ENCODE measurements at places on chromosomes 13 and 19. TPM values are rescaled to one million over a fixed set of nuclear protein-coding genes. Genes with fewer than 3 reads are reported as not detected.

KRTDAP gene
- total RNA-seq: 0.18 TPM

DNA sequence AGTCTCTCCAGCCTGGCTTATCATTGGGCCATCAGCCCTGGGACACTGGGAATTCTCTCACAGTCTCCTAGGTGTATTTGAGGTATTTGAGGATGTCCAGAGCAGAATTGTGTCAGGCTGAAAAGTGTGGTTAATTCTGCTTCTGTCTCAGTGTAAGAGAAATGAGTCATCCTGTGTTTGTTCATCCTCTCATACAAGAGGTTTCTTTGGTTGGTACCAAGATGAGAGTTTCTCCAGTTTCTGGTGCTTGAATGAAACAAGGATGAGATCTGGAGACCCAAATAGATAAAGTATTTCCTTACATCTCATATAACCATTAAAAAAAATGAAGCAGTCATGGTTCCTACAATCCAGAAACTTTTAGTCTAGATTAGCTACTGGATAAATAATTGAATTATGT is 7.7 kb downstream of the ZNF253 start:
- DNase-seq: no peak

VAV1 gene
- total RNA-seq: 2.4 TPM

DNA sequence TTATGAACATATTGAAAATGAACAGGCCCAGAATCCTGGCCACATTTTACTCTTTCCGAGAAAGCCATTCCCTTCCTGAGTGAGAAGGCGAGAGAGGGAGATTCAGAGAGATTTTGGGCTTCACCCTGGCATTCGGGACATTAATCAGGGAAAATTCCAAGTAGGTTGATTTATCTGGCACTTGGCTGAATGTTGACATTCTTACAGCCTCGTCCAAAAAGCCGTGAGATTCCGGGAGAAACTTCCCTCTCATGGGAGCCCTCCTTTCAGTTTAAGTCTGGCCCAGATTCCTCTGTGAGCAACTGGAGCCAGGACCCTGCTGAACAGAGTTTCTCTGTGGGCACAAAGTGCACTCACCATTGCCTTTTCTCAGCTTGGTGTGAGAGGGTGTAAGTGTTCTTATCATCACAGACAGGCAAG is 129.2 kb upstream of the PEG3 start:
- peak; percentile 90 for DNase-seq

HMGB1 gene
- total RNA-seq: 362 TPM

GRCh38 chr19:8310342-8311055 is 2.3 kb upstream of the CD320 start:
- no peak for DNase-seq

CD37 gene
- total RNA-seq: 1.1 TPM

DNA sequence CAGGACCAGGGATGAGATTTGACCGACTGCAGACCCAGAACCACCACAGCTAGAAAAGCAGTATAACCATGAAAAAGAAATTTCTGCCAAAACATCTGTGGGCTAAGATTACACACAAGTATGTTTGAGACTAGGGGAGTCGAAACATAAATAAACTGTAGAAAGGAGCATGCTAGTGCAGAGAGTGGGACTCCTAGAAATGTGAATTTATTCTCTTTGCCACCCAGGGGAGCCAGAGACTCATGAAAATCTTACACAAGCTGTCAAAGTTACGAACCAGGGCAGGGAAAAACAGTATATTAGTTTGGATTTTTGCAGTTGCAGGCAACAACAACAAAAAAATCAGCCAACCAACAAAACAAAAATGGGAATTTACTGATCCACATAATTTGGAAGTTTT is 12.3 kb upstream of the HSPH1 start:
- DNase-seq: peak; percentile 51

GRCh38 chr19:50214699-50215543 is 11.5 kb downstream of the MYH14 start:
- peak; percentile 44 for DNase-seq

DNA sequence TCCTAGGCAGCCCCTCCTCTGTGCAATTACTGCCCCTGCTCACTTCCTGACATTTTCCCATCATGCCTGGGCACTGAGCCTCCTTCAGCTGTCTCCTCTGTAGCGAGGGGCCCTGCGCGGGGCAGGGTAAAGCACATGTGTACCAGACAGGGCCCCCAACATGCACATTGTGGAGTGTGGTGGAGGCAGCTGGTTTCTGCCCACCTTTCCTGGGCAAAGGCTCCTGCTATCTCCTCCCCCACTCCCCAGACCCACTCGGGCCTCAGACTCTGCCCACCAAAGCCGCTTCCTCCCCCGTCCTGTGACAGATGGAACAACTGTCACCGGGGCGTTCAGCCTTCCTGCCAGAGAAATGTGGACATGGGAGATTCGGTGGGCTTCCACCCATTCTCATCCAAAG is 2.9 kb upstream of the KPTN start:
- no peak for DNase-seq

DNA sequence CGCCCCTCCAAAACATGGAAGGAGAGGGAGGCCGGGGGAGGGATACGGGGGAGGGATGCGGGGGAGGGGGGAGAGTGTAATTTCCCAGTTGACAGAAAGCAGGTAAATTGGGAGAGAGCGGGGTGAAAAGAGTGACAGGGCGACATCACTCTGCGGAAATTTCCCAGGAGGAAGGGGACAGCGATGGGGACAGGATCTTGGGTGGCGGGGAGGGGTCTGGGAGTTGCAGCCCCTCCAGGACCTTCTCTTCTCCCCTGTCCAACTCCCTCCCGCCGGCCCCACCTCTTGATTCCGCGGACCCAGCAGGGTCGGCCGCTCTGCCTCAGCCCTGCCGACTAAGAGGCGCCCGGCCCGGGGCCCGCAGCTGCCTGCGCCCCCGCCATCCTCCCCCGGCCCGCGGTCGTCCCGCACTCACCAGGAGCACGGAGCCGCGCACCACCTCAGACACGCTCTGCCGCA is 108.0 kb upstream of the DOCK9 start:
- DNase-seq: no peak

- no peak for DNase-seq
Measured at GRCh38 chr13:24747248-24748060, 16.5 kb upstream of the RNF17 start.

RFPL4A gene
- 0.62 TPM for total RNA-seq

DENND1C gene
- 0.13 TPM for total RNA-seq

- DNase-seq: no peak
Measured at GRCh38 chr19:5644037-5644436, 21.2 kb downstream of the SAFB start.

DNA sequence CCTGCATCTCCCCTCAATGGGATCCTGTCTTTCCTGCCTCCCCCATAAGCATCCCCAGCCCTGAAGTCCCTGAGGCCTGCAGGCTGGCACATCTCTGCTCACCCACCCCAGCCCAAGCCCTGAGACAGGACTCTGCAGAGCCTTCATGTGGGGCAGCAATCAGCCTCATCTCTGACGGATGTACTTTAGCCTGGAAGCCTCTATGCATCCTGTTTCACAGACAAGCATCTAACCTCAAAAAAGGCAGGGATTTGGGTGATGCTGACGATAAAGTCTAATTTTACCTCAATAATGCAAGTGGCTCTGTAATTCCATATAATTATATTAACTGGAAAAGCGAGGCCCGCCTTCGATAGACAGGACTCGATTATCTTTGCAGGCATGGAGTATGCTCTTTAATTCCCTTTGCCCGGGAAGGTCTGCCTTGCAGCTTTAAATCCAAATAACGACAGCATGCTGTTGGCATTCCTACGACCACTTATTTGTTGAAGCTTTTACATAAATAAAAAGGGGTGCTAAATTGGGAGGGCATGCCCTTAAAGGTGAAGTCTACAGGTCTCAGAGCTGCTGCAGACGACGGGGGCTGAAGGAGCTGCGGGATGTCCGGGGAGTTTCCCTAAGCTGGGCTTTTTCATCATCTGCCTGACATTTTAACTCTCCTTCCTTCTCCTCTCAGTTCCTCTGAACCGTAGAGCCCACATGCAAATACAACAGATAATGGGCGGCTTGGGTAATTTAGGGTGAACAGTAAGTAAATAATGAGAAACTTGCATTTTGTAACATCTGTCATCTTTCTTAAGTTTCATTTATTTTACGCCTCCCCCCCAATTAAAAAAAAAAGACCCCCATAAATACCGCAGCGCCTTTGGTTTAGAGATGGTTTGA is 211.5 kb downstream of the URI1 start:
- no peak for DNase-seq

DNA sequence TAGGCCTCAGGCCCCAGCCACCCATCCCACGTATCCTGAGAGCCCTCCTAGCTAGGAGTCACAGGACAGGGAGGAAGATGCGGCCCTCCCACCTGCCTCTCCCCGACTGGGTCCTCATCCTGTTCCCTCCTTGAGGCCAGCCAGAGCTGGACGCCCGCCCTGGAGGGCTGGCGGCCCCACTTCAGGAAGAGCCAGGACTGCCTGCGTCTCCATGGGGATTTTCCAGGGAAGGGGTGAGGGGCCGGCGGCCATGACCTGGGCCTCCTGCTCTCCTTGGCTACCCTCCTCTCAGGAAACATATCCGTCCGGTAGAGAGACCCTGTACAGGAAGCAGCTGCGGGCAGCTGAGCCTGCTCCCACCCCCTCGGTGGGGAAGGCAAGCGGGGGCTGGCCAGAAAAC is 11.3 kb upstream of the PRKD2 start:
- peak; percentile 78 for DNase-seq

DNA sequence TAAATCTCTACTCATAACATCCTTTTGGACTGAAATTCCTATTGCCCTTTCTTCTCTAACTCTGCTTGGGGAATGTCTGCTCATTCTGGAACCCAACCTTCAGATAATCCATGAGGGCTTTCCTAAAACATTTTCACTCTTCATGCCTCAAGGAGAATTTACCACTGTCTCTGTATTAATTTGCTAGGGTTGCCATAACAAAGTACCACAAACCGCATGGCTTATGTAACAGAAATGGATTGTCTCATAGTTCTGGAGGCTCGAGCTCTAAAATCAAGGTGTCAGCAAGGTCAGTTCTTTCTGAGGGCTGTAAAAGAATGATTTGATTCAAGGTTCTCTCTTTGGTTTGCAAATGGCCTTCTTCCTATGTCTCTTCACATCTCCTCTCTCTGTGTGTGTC is 209.7 kb downstream of the LACC1 start:
- no peak for DNase-seq

NXNL1 gene
- total RNA-seq: not detected

DNA sequence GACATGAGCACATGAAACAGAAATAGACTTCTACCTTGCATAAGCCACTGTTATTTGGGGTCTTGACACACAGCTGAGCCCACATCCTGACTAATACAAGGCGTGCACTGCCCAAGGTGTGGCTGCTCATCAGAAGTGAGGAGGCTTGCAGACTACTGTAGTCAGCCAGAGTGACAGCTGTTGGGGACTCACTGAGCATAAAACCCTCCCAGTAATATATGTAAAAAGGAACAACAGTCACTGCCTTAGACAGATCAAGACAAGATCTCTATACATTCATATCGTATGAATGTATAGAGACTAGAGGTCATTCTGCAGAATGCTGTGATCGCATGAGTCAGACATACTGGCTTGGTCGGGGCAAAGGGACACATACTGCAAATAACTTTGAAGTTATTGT is 4.1 kb upstream of the C1QTNF9B start:
- no peak for DNase-seq

- DNase-seq: no peak
Measured at GRCh38 chr19:28405346-28405742, 807.6 kb downstream of the UQCRFS1 start.

DNA sequence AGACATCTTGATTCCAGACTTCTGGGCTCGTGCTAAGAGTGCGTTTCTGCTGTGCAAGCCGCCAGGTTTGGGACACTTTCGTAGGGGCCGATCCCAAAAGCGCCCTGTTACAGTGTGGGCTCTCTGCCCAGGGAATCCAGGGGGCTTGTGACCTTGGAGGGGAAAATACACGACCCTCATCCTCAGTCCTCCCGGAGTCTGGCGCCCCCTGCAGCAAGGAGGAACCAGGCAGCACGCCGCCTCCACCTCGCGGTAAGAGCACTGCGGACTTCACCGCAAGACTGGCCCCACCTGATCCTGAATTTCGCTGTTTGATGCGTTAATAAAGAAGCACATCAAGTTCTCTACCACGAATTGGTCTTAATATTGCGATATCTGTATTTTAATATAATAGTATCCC is 5.2 kb downstream of the POLRMT start:
- no peak for DNase-seq

Measured in muscle of leg (tissue), 16 donors.